ENCODE measurements at places on chromosomes 5 and 9.

DNA sequence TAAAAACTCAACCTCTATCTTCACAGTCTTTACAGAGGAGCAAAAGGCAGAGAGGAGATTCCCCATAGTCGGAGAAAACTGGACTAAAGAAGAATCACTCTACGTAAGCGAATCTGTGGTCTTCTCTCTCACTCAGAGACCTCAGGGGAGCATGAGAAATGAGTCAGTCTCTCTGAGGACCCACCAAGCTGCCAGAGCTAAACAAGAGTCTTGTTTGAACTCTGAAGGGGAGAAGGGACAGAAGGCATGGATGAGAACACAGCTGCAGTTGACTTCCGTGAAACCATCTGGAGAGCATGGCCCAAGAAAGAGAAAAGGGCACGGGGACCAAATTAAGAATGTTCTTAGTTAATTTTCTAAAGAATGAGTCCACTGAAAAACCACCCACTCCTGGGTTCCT lies 12.8 kb upstream of the MAN2A1 start:
- DNase-seq: no peak

GRCh38 chr5:9903801-9904200 lies 273.6 kb upstream of the TAS2R1 start:
- DNase-seq: no peak

GRCh38 chr5:116137544-116138378 lies 52.9 kb downstream of the COMMD10 start:
- DNase-seq: no peak

- no peak for DNase-seq
Measured at GRCh38 chr5:80129146-80129545, 94.0 kb downstream of the THBS4 start.

GRCh38 chr5:94243612-94244011 lies 374.8 kb downstream of the KIAA0825 start:
- DNase-seq: no peak

GRCh38 chr5:132752581-132753125 lies 5.4 kb downstream of the CCNI2 start:
- DNase-seq: no peak

DNA sequence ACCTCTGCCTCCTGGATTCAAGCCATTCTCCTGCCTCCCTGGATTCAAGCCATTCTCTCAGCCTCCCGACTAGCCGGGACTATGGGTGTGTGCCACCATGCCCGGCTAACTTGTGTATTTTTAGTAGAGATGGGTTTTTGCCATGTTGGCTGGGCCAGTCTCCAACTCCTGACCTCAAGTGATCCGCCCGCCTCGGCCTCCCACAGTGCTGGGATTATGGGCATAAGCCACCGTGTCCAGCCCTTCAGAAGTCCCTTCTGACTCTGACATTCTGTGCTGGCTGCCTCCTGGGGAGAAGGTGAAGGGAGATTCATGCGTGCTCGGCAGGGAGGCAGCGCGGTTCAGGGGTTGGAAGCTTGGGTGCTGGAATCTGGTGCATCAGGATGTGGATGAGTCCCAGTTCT lies 28.8 kb downstream of the PRRX2 start:
- no peak for DNase-seq

DNA sequence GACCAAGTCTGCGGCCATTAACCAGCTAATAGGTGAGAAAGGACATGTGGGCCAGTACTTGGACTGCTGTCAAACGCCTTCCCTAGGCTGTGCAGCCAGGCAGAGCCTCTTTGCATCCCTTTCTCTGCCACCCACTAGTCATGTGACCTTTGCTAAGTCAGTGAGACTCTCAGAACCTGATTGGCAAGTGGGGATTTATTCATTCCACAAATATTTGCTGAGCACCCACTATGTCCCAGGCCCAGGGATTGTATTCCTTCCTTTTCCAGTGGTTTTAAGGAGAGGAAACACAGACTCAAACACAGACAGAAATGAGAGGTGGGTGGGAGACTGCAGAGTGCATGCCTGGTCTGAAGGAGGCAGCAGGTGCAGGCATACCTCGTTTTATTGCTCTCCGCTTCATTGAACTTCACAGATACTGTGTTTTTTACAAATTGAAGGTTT lies 71.6 kb upstream of the GALNT10 start:
- no peak for DNase-seq

DNA sequence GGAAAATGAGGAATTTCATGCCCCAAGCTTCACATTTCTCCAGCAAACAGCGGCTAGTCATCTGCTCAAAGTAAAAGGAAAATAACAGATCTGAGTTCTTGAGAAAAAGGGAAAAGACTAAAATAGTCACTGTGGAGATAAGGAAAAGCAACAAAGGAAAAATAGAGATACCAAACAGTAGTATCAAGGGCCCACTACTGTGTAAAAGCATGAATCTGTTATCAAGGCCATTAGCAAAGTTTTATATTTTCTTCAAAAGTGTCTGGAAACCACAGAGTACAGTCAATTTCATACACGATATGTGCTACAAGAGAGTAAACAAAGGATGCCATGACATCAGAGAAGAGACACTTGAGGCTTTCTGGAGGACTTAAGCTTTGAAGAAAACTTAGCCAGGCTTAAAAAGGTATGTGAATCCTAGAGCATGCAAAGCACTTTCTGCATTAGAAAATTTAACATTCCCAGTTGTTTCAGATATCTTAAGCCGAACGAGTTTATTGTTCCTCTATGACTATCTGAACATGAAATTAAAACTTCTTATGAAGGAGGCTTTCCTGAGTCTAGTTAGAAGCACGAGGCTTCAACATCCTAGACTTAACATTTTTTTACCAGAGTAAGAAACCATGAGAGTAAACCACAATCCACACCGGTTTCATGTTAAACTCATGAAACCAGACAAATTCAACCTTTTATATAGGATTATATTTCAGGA lies 1.2 kb downstream of the TTC33 start:
- DNase-seq: no peak

GRCh38 chr5:125109293-125109692 lies 362.9 kb upstream of the ZNF608 start:
- DNase-seq: no peak

GRCh38 chr5:73938280-73938937 lies 312.4 kb downstream of the ARHGEF28 start:
- DNase-seq: no peak

DNA sequence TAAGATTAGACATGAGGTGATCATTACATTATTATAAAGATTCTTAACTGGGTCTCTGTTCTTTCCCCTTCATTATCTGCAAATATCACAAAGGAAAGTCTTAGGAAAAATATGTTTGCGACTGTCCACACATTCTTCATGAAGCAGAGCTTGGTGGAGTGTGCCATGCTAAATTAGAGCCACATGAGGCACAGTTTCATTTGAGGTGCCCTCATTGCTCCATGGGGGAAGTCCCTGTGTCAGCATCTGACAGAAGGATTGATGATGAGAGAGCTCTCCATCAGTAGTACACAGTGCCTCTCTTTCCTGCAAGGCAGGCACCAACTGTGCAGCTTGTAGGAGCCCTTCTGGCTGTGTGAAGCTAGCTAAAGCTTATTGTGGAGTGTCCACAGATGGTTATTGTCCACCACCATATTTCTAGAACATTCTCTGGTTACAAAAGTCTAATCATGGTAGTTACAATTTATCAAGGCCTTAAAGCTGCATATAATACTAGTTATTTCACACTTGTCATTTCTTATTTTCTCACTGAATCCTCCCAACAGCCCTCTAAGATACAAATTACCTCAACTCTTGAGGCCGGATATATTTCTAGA lies 63.9 kb downstream of the C9orf152 start:
- DNase-seq: no peak

DNA sequence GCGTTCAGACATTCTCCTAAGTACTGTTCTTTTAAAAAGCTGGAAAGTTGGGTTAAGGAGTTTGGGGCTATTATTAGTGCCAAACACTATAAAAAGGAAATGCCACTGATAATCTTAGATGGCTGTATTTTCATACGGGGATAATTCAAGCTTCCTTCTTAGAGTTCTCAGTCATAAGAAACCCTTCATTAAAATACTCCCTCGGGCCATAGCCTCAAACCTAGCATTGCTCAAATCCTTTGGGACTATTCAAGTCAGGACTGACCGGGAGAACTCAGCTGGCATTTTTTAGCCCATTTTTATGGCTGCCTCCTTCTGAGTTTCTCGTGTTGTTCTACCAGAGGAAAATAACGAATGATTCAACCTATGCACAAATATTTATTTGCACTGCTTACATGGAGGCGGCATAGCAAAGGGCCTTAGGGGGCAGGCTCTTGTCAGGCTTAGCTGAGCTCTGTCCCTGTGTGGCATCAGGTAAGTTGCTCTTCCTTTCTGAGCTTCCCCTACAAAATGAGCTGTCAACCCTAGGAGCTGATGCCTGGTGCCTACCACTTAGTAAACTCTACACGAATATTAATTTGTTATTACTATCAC lies 33.5 kb upstream of the ADAM19 start:
- no peak for DNase-seq

DNA sequence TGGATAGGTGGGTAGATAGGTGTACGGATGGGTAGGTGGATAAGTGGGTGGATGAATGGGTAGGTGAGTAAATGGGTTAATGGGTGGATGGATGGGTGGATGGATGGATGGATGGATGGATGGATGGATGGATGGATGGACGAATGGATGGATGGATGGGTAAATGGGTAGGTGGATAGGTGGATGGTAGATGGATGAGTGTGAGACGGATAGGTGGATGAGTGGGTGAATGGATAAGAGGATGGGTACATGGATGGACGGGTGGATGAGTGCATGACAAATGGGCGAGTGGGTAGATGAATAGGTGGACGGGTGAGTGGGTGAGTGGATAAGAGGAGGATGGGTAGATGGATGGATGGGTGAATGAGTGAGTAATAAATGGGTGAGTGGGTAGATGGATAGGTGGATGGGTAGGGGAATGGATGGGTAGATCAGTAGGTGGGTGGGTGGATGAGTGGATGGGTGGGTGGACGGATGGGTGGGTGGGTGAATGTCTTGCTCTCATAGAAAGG lies 179.2 kb downstream of the FGF18 start:
- DNase-seq: no peak

GRCh38 chr9:84922051-84922450 lies 252.5 kb downstream of the NTRK2 start:
- DNase-seq: no peak

DNA sequence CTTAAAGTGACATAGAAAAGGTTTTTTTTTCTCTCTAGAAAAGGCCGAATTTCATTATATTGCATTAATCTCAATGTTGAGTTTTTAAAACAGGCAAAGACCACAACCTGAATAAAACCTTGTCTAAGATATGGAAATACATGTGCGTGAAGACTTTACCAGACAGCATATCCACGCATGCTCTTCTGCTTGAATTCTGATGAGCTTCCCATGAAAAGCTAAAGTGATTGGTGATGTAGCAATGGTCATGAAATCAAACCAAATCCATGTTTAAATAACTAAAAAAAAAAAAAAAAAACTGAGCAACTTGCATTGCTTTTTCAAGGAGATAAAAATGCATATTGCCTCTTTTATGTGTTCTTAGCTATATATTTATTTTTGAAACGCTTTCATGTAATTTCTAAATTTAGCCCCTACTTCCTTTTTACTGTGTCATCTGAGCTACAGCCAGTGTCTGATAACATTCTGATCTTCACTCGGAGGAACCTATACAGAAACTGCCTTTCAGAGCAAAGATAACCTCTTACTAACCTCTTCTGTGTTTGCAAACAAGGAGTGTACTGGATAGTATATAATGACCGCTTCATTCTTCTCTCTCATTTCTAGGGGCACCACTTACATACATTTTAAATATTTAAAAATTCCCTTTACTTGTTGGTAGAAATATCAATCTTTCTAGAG lies 179.1 kb upstream of the GNA14 start:
- no peak for DNase-seq

DNA sequence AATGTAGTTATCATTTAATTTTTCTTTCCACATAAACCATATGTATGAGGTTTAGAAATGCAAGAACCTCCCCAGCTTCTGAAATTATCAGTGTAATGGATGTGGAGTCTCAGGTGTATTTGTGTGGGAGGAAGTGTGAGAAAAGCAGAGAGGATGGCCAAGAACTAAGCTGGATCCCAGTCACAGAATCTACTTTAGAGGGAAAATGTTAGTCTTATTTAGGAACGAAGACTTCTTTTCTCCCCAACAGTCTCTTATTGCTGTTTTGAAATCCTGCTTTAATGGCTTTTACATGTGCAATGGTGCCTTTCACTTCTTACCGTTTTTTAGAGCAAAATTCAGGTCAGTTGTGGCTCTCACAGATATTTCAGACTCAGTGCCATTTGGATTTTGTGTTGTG lies 3.0 kb downstream of the EQTN start:
- no peak for DNase-seq

DNA sequence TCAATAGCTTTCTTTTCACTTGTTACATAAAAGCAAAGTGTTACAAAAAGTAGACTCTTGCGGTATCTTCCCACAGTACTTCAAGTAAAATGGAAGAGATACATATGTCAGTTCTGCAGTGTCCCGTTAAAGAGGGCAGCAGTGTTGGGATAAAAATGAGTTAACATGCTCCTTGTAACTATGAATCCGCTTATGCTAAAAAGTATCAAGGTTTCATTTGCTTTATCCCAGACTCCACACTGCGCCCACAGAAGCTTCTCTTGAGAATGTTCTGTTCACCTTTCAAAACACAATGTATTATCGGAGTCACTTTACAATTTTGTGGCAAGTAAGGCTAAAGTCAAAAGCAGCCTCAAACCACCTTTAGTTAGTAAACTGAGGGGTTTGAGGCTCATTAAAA lies 790 bp downstream of the PTAR1 start:
- no peak for DNase-seq

- no peak for DNase-seq
Measured at GRCh38 chr5:84487963-84488362, 103.3 kb upstream of the EDIL3 start.

DNA sequence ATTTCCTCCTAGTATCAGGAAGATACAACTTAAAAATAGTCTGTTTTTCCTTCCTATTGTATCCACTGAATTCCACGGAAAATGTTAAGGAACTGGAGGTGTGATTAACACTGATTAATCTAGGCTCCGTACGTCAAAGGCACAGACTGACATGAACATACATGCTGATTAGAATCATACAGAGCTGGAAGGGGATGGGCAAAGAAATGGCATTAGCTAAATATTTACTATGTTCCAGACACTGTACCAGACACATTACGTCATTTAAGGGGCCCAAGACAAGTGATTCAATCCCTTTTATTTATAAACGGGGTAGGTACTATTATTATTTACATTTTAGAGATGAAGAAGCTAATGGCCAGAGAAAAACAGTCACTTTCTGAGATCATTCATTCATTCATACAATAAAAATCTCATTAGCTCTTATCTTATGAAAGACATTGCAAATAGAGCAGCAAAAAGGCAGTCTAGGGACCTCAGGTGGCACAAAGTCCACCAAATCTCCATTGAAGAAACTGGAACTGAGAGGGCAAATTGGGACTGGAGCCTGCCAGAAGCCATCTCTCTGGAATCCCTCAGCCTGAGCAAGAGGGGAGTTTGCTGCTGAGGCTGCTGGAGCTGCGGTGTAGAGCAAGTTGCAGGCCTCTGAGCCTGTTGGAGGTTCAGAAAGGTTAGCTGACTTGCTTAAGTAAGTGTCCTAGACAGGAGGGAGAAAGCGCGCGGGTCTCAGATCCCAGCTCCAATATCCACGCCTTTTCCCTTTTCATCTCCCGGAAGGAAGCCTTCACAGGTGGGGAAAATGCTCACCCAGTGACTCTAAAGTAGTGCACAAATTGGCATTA lies 1.6 kb upstream of the TGFBR1 start:
- DNase-seq: no peak
